ENCODE measurements at places on chromosomes 6 and 20. TPM values are rescaled to one million over a fixed set of nuclear protein-coding genes. Genes with fewer than 3 reads are reported as not detected.

BPIFB1 gene
- not detected for total RNA-seq

HLA-DOA gene
- total RNA-seq, result 1.8 TPM

SLC32A1 gene
- not detected for total RNA-seq

RAB23 gene
- total RNA-seq, result 2.0 TPM

PROKR2 gene
- total RNA-seq, result not detected

HLA-DQA1 gene
- total RNA-seq, result not detected

Data from activated naive CD4-positive, alpha-beta T cell treated with anti-CD3 and anti-CD28 coated beads, Interleukin-2, amount 50 U/mL, for 72 hours (primary cell).